ENCODE measurements at places on chromosomes 12 and 14. TPM values are rescaled to one million over a fixed set of nuclear protein-coding genes. Genes with fewer than 3 reads are reported as not detected.
A peak's percentile ranks its signal among the peaks of the same experiment; 100 is the strongest.

SLC38A4 gene
- total RNA-seq, result 9.4 TPM

DNA sequence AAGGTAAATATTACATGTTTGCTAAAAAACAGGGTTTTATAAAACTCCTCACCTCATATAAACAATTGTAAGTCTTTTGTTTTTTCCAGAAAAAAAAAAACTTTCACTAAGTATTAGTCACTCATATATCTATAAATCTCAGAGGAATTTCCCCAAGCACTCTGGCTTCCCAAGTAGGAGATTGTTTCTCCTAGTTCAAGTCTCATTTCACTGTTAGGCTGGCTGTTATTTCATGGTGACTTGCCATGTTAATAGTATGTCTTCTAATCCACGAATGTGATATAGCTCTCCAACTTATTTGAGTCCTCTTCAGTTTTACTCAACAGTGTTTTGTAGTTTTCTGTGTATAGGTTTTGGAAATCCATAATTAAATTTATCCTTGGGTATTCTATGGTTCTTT is 61.6 kb downstream of the CAPZA3 start:
- no peaks in the 10 kb centered on the region for H3K36me3 ChIP-seq
- H3K27me3 ChIP-seq, result no peaks in the 10 kb centered on the region
- peaks cover 26% of the 10 kb centered on the region for H3K4me1 ChIP-seq
- peak overlapping the region; percentile 53 for H3K27ac ChIP-seq
- no peak overlapping the region for H3K4me3 ChIP-seq
- DNase-seq, result no peak

DNA sequence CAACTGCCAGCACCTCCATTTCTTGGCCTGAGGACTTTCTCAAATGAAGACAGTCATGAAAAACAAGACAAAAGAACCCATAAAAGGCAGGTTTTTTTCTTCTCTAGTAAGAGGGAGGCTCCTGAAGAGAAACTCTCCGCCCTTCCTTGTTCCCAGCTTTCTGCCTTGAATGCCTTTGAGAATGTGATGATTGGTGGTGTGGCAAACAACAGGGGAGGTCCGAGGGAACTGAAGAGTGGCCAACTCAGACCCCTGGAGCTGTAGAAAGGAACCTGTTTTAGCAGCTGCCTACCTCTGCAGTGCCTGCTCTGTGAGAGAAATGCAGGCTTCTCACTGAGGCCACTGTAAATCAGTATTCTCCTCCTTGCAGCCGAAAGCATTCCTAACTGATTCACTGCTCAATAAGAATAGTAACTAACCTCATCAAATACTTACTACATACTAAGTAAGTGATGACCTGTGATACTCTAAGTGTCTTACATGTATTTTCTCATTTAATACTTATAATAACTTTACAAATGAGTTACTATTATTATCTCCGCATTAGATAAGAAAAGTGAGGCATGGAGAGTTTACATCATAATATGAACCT is 16.7 kb upstream of the ERC1 start:
- no peak for DNase-seq
- H3K27me3 ChIP-seq, result no peaks in the 10 kb centered on the region
- peaks cover 2% of the 10 kb centered on the region for H3K36me3 ChIP-seq

C1QL4 gene
- 0.64 TPM for total RNA-seq

GRCh38 chr12:20523658-20524057 is 155.3 kb downstream of the PDE3A start:
- peaks cover 21% of the 10 kb centered on the region for H3K36me3 ChIP-seq
- no peak for DNase-seq
- H3K4me1 ChIP-seq, result peaks cover 19% of the 10 kb centered on the region
- no peak overlapping the region for H3K4me3 ChIP-seq

- no peaks in the 10 kb centered on the region for H3K36me3 ChIP-seq
- no peak overlapping the region for H3K27ac ChIP-seq
- no peaks in the 10 kb centered on the region for H3K4me1 ChIP-seq
- H3K4me3 ChIP-seq, result no peak overlapping the region
- H3K27me3 ChIP-seq, result peaks cover 12% of the 10 kb centered on the region
Observed at GRCh38 chr12:129193263-129193871, 340.1 kb downstream of the GLT1D1 start.

CLEC2A gene
- not detected for total RNA-seq

DNA sequence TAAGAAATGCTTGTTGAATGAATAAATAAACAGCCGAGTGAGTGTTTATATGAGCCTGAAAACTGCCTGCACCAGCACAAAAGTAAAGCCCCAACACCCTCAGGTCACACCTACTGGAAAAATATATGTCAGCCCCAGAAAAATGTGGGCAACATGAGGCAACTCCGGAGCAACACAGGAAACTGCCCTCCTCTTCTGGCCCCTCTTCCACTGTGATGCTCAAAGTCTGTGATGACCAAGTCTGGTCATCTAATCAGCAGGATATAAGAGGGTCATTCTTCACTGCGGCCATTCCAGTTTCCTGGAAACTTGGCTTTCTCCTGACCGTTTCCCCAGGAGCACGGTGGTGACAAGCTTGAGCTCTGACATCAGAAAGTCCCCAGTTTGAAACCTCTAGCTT is 159.6 kb upstream of the PZP start:
- H3K27ac ChIP-seq, result no peak overlapping the region
- no peaks in the 10 kb centered on the region for H3K27me3 ChIP-seq
- H3K36me3 ChIP-seq, result no peaks in the 10 kb centered on the region
- no peak overlapping the region for H3K4me3 ChIP-seq

AKAP6 gene
- 2.9 TPM for total RNA-seq

- H3K4me1 ChIP-seq, result peaks cover 33% of the 10 kb centered on the region
- H3K4me3 ChIP-seq, result no peak overlapping the region
- no peaks in the 10 kb centered on the region for H3K27me3 ChIP-seq
- no peak for DNase-seq
- no peaks in the 10 kb centered on the region for H3K36me3 ChIP-seq
Observed at GRCh38 chr14:61535032-61535431, 160.3 kb upstream of the HIF1A start.

GRCh38 chr14:91067186-91067585 is 6.7 kb upstream of the RPS6KA5 start:
- no peak for DNase-seq
- no peak overlapping the region for H3K4me3 ChIP-seq
- H3K27ac ChIP-seq, result no peak overlapping the region
- H3K36me3 ChIP-seq, result no peaks in the 10 kb centered on the region

CIDEB gene
- 1.9 TPM for total RNA-seq

DNA sequence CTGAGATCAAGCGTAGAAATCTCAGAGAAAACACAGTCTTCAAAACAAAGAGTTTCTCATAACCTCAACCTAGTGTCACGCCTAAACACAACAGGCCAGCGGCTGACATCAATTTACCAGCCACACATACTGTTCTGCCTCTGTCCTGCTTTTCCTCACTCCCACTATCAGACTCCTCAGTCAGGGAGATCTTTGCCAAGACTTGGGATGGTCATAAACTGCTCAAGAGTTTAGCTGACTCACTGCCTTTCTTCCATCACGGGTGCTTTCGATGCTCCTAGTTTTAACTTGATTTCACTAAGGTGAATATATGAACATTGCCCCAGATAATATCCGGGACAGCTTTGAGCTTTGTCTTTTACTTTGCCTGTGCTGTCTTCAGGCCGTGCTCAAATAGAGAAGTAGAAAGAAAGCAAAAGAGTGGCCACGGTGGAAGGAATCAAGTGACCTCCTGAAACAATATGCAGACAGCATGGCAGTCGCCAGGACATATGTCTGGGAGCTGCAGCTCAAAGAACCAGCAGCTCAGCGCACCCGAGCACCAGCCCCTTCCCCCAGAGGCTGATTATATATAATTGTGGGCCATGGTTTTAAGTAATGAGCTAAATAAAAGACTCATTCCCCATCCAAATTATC is 12.1 kb downstream of the MDM1 start:
- H3K27ac ChIP-seq, result peak overlapping the region; percentile 37
- no peaks in the 10 kb centered on the region for H3K4me1 ChIP-seq
- H3K36me3 ChIP-seq, result peaks cover 2% of the 10 kb centered on the region
- H3K27me3 ChIP-seq, result no peaks in the 10 kb centered on the region
- no peak overlapping the region for H3K4me3 ChIP-seq
- DNase-seq, result no peak

DNA sequence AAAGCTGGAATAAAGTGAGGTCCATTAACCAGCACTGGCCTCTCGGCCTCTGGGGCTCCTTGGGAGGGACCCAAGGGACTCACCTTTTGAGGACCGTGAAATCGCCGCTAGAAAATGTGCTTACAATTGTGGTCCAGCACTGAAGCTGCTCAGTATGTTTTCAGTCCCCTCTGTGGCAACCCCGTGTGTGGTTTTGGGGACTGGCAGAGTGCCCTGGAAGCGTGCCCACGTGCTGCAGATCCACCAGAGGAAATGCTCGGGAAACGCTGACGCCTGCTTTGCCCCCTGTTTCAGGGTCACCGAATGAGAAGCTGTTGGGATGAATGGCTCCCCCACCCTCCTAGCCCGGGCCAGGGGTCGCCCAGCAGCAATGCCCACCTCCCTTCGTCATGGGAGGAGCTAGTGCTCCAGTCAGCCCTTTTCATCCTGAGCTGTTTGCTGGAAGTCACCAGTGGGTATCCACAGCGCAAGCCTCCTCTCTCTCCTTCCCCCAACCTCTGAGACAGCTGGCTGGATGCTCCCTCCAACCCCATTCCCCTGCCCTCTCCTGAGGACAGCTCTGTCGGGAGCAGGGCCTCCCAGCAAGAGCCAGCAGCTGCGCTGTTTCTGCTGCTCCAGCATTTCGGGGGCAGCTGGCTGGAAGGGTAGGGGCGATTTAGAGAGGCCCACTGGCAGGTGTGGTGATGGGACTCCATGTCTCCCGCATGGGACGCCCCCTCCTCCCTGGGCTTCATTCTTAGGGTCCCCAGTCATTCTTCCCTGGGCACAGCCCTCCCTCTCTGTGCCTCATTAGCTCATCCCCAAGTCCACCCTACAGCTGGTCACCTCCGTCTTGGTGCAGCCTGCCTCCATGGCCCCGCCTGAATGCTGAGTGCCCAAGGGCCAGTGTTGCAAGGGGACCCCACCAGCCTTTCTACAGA is 33.2 kb upstream of the PPP1R13B start:
- H3K36me3 ChIP-seq, result no peaks in the 10 kb centered on the region
- peak overlapping the region; percentile 51 for H3K4me3 ChIP-seq
- DNase-seq, result no peak
- H3K27me3 ChIP-seq, result no peaks in the 10 kb centered on the region
- peaks cover 22% of the 10 kb centered on the region for H3K4me1 ChIP-seq
- H3K27ac ChIP-seq, result peak overlapping the region; percentile 96

OAS2 gene
- total RNA-seq, result not detected

DNA sequence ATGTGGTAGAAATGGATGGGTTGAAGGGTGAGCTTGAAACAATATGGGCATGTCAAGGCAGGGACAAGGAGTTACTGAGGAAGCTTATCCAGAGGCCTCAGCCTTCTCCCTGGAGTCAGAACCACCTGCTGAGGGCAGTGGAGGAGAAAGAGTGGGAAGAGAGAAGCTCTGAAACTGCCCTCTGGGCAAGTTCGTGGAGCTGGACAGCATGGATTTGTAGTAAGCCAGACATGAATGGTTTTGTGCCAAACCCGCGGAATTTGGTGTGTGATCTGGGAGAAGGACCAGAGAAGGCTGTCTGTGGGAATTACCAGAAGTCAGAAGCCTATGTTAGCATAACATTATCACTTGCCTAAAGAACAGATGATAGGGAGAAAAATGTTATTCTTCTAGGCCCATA is 164.8 kb downstream of the SLC41A2 start:
- peaks cover 26% of the 10 kb centered on the region for H3K27me3 ChIP-seq
- no peak for DNase-seq
- H3K27ac ChIP-seq, result no peak overlapping the region

DNA sequence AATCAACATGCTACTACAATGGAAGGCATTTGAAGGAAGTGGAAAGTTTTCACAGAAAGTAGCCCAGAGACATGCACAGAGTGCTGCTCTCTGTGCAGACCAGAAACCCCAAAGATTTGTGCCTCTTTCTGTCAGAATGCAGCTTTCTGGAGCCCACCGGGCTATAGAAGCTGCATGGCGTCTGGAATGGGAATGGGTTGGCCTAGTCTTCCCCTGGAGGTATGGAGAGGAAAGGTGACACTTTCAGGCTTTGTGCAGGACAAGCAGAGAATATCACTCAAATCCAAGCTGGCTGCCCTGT is 21.3 kb upstream of the ZFP36L1 start:
- DNase-seq, result no peak
- H3K4me3 ChIP-seq, result peak overlapping the region; percentile 35
- peaks cover 22% of the 10 kb centered on the region for H3K4me1 ChIP-seq
- no peaks in the 10 kb centered on the region for H3K36me3 ChIP-seq
- H3K27ac ChIP-seq, result peak overlapping the region; percentile 93
- H3K27me3 ChIP-seq, result no peaks in the 10 kb centered on the region

DNA sequence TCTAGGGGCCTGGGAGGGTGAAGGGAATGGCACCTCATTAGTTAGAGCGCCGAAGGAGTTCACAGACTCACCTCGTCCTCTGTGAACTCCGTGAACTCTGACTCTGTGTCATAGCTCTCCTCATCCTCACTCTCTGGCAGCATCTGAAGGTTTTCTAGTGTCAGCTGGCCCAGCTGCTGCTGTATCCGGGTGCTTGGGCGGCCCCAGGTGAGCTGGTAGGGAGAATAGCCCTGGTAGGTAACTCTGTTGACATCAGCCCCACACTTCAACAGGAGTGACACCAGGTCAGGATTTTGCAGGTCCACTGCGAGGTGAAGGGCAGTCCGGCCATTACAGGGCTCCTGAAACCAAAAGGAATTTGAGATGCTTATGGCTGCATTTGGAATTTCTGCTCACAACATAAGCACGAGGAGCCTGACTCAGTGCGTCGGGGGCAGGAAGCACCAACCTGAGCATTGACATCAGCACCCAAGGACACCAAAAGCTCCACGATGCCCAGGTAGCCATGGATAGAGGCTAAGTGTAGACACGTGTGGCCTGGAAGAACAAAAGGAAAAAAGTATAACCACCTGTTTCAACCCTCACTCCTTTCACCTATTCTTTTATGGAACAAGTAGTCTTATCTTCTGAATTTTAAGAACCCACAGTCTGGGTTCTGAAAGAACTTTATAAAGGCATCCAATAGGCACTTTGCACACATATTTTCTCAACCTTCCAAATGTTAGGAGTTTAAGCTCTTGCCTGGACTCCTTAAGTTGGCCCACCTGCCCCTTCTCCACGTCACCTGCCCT is 2.0 kb downstream of the NFKBIA start:
- peak overlapping the region; percentile 94 for H3K27ac ChIP-seq
- H3K4me3 ChIP-seq, result peak overlapping the region; percentile 81
- H3K36me3 ChIP-seq, result peaks cover 16% of the 10 kb centered on the region
- DNase-seq, result no peak

DNA sequence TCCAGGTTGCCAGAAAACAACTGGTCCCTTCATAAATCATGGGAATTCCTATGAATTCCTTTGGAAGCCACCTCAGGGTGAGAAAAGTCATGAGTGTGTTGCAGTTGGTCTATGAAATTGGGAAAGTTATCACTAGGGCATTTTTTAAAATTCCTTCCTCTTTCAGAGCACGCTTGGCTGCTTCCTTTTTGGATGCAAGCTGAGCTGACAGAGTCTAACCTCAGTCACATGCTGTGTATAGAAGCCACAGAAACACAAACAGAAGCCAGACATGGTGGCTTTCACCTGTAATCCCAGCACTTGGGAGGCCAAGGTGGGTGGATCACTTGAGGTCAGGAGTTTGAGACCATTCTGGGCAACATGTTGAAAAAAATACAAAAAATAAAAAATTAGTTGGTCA is 21.7 kb upstream of the HELB start:
- H3K4me3 ChIP-seq, result no peak overlapping the region
- no peak overlapping the region for H3K27ac ChIP-seq
- peaks cover 5% of the 10 kb centered on the region for H3K27me3 ChIP-seq
- H3K36me3 ChIP-seq, result no peaks in the 10 kb centered on the region
- DNase-seq, result no peak
